Fibroblast of skin of back (primary cell): ENCODE measurements at places on chromosomes 2 and 18.

DNA sequence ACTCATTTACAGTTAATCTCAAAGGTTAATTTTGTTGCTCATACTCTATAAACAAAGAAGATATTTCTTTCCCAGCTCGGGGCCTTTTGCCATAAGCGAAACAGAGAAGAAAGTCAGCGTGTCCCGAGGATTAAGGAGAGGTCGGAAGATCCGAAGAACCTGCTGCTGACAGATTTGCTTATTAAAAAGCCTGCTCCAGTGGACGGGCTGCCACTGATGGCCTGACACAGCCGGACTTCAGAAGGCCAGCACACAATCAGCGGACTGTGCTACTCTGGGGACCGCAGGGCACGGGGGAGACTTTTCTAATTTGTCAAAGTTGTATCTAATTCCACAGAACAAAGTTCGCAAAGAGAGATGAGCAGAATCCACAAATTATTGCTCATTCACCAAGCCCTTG is 315.4 kb downstream of the ETAA1 start:
- no peak for DNase-seq

DNA sequence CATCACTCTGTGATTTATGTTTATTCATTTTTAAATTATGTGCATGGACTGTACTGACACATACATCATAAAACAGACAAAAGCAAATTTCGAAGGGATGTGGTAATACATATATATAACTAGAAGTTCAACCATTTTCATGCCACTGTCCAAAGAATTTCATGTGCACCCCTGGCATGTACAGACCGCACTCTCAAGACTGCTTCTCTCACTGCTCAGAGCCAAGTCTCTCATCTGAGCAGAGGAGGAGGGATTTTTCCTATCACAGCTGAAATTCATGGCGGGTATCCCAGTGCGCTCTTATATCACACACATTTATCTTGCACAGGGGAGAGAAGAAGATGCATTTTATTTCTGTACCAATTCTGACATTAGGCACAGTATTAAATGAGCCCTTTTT is 5.9 kb downstream of the TMEM178A start:
- DNase-seq: no peak

- DNase-seq: peak; percentile 86
Observed at GRCh38 chr2:20130821-20131645, 79.6 kb upstream of the LAPTM4A start.

GRCh38 chr2:68612765-68613519 is 30.4 kb upstream of the PROKR1 start:
- DNase-seq: no peak

DNA sequence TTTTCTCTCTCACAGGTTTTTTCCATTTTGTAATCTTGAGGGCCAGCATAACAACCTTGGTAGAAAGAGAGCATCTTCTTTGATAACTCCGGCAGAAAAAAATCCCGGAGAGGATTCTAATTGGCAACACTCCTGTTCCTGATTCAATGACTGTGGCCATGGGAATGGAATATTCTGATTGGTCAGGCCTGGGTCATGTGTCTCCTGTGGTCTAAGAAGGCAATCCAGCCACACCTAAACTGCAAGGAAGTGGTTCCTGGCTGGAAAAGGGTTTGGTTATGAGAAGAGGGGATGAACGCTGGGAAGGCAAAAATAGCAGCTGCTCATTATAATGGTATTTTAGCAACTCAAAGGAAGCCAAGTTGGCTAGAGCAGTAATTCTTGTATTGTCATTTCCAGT is 24.8 kb upstream of the ZNF638 start:
- peak; percentile 75 for DNase-seq

DNA sequence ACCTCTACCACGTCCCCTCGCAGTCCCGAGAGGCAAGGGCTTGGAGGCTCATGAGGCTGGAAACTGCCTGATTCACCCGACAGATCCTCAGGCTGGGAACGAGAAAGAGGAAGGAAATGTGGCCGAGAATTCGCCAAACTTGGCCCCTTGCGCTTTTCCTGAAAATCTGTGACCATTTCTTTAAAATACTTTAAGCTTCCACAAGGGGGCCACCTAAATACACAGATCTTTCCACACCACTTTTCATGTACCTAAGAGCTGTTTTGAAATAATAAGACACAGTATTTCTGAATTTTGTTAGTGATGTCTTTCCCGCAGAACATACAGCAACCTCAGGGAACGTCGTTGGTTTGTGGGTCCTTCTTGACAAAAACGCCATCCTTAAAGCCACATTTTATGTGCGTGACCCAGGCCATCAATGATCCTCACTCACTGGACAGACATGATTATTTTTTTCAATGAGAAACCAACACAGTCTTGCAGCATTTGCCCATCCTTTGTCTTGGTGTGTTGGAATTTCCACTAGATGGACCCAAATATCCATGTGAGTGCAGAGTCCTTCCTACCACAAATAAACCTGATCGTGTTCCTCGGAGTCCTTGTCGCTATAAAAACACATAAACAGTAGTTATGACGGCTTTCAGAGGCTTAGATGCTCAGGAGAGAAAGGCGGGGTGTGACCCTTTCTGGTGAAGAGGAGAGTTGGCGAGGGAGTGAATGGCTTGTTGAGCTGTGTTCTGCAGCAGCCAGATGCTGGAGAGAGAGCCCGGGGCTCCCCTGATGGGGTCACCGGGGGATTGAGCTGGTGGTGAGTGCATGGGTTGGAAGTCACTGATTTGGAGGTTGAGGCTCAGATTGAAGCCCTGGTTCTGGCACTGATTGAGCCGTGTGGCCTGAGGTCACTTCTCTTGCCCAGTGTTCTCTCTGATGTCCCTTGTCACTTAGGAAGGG is 25.0 kb downstream of the DCDC2C start:
- DNase-seq: peak; percentile 63

DNA sequence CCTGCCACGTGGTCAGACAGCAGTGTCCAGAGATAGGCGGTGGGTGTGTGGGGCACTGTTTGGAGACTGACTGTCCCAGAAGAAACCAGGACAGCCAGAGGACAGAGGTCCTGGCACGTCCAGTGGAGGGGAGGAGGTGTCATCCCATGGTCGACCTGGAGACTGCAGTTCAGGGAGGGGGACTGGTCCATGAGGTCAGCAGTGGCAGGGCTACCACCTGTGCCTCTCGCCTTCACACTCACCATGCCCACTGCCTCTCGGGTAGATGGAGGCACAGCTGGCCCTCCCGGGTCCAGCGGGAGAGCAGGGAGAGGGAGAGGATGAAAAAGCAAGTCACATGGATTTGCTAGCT is 53.9 kb downstream of the INHBB start:
- no peak for DNase-seq

DNA sequence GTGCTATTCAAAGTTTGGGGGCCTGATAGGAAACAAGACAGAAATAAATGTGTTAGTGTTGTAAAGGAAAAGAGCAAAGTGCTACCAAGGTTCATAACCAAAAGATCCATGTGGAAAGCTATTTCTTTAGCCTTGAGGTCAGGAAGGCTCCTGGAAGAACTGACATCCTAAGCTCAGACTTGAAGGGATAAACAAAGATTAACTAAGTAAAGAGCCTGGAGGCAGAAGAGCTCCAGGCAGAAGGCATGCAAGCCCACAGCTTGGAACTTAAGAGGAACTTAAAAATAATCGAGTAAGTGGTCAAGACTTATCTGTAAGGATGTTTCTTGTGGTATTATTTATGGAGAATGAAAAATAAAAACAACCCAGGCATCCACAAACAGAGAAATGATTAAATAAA is 245.0 kb upstream of the MGAT5 start:
- DNase-seq: no peak

DNA sequence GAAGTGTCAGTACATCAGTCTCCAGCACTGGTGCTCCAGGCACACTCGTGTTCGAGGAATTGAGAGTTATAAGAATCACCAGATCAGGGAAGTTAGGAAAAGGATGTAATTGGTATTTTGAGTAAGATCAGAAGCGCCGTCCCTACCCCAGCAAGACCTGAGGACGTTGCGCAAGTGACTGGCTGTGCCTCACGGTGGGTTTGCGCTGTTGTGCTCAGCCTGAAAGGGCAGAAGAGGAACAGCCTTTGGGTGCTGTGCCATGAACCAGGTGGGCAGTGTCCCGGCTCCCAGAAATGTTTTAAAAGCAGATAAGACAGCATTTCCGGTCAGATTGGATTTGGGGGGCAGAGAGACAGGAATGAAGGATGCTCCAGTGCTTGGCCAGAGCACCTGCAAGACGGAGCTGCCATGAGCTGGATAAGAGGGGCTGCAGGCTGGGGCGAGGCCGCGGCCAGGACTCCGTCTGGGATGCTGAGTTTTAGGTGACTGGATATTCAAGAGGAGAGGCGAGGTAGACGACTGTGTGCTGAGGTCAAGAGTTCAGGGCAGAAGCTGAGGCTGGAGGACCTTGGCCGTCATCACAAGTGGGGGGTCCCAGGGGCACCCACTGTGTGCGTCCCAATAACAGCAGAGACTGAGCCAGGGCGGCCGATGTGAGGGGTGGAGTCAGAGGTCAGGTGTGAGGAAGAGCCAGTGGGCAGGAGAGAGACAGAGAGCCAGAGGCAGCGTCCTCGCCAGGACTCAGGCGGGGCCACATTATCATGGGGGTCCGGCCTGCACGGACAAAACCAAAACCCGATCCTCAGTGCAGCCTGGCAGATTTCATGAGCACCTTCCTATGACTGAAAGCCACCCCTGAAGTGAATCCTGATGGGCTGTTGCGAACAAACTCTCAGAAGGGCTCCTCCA is 77.7 kb upstream of the ALKAL2 start:
- no peak for DNase-seq

DNA sequence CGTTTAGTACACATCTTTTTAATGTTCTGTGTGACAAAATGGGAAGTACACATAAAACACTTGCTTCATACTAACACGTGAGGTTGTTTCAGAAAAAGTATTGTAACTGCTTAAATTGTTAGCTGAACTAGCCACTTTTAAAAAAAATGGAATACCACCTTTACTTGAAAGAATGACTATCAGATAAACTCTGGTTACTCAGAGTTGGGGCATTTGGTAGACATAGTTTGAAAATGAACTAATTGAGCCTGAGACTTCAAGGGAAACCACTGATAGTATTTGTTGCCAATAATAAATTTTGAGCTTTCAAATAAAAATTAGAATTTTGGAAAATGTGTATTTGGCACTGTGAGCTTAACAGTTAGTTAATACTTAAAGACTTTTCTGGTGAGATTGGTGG is 103.0 kb upstream of the FBXO11 start:
- DNase-seq: no peak

- peak; percentile 35 for DNase-seq
Observed at GRCh38 chr18:34729740-34730355, 19.8 kb downstream of the DTNA start.

- DNase-seq: peak; percentile 88
Observed at GRCh38 chr2:109335631-109336176, 206.7 kb downstream of the SH3RF3 start.

DNA sequence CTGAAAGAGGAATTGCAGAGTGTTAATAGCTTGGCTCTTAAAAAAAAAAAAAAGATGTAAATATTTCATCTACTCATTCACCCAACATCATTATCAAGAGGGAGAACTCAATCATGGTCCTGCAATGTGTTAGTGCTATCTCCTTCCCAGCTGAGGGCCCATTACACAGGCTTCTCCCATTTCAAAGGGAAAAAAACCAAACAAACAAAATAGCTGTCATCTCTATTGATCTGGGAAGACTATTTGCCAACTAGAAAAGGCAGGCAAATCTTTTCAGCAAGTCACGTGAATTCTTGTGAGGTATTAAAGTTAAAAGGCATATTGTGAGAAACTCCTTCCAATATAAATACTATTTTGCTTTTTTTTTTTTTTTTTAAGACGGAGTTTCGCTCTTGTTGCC is 194.3 kb downstream of the MYO1B start:
- DNase-seq: no peak

- DNase-seq: no peak
Observed at GRCh38 chr2:37599688-37600525, 71.5 kb downstream of the CDC42EP3 start.

DNA sequence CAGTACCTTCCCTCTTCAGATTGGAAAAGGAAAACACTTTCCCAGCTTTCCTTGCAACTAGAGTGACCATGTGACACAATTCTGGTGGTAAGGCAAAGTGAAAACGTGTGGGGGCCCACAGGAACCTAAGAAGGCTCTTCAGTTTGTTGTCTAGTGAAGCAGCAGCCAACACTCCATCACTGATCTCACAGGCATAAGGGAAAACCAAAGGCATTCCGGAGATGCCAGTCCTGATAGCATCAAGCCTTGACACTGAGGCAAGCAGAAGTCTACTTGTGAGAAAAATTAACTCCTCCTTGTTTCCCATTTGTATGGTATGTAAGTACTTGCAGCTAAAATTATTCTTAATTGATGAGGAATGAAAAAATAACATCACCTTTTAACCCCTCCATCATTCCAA is 88.3 kb downstream of the ETAA1 start:
- peak; percentile 60 for DNase-seq

- DNase-seq: no peak
Observed at GRCh38 chr2:222998459-222998858, 53.5 kb upstream of the KCNE4 start.

DNA sequence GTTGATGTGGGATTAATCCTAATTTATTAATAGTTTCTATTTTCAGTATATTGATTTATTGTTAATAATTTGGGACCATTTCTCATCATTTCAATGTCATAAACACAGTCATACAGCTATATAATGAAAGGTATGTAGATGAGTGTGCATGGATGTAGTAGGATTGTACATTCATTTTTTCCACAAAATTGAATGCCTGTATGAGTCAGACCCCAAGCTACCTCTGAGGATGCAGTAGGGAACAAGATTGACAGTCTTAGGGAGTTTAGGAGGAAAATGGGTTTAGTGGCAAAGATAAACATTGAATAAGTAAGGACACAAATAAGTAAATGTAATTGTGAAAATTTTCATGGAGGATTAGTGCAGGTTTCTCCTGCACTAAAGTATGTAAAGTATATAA is 14.1 kb upstream of the TMEFF2 start:
- peak; percentile 58 for DNase-seq

- DNase-seq: no peak
Observed at GRCh38 chr18:10370716-10371115, 83.7 kb upstream of the APCDD1 start.

- DNase-seq: no peak
Observed at GRCh38 chr2:187686416-187687024, 132.3 kb upstream of the TFPI start.

DNA sequence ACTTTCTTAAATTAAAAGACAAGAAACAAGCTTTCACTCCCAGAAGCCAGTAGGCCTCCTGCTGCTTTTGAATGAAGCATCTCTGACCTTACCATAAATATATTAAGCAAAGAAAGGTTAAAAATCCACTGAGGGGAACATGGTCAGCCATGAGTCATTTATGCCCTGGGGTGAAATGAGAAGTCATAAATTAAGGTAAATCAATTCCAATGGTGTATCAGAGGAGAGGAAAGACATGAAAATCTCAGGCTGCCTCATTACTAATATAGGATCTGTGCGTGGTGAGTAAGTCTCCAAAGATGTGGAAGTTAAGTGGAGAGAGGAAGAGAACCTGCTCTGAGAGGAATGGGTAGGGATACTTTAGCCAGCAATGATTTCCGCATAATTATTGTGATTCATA is 292.3 kb upstream of the CHAC2 start:
- peak; percentile 54 for DNase-seq

- DNase-seq: no peak
Observed at GRCh38 chr18:74515620-74516231, 18.6 kb upstream of the CNDP1 start.

DNA sequence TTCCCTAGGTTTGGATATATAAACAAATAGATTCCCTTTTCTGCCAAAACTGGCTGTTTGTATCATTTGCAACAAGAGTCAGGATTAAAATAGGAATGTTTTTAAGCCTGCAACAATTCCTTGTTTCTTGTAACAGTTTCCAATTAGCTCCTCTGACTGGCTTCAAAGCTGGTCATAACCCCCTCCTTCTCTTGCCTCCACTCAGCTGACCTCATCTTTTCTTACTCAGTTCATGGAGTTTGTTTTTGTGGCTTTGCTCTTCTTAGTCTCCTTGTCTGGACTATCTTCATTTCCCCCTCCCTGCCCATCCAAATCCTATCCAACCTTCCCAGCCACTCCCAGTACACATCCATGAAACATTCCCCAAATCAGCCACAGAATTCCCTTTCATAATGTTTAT is 14.3 kb upstream of the RAPH1 start:
- peak; percentile 35 for DNase-seq
